LNCaP clone FGC (cell line): ENCODE measurements at places on chromosomes 12 and 14.
A peak's percentile ranks its signal among the peaks of the same experiment; 100 is the strongest.

DNA sequence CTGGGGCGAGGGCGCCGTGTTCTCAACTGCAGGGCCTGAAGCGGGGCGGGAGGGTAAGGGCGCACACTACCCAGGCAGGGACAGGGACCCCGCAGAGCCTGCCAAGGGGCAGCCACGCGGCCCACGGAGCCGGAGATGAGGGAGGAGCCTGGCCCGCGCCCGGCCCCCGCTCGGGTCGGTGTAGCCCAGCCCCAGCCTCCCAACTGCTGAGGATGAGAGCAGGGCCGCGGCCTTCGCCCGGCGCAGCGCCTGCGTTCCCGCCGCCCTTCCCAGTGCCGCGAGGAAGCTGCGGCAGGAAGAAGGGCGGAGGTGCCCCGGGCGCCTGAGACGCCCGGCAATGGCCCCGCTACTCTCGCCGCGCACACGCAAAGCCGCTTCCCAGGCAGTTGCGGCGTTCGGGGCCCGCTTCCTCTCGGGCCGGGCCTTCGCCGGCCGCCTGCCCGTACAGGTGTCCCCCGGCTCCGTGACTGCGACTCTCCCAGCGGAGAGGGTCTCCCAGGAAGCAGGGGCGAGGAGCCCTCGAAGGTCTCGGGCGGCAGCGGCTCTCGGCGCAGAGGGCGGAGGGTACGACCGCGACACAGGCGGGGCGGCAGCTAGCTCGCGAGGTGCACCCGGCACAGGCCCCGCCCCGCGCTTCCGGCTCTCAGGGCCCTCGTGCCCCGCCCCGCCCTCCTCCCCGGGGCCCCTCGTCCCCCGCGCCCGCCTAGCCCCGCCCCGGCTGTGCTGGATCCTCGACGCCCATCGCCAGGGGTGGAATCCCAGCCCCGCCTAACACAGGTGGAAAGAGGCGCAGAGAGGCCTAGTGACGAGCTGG lies 24.8 kb upstream of the YY1 start:
- DNase-seq = peak; percentile 48

DNA sequence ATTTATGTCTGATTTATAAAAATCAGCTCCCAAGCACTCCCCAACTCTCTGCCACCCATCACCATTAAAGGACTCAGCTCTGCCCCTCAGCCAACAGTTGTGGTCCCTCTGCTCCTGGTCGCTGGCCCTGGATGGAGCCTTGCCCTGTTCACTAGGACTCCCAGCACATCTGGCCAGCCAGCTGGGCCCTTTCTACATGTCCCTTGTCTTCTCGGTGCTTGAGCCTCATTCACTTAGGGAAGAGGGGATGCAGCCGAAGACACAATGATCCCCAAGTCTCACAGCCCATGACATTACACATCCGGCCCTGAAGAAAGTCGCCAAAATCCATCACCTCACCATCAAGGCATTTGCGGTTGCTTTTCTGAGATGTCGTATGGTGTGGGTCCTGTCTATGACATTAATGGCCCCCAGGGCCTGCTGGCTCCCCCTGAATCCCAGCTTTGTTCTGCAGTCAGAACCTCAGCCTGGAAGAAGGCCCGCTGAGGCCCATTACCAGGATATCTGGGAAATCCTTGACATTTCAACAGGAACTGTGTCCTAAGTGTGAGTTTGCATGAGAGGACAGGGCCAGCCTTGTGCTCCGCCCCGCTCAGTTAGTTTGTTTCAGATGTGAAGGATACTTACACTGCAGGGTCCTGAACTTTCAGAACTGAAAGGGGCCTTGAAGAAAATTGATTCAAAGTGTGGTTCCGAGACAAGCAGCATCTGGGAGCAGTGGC lies 19.1 kb downstream of the TSPAN11 start:
- no peak for DNase-seq

DNA sequence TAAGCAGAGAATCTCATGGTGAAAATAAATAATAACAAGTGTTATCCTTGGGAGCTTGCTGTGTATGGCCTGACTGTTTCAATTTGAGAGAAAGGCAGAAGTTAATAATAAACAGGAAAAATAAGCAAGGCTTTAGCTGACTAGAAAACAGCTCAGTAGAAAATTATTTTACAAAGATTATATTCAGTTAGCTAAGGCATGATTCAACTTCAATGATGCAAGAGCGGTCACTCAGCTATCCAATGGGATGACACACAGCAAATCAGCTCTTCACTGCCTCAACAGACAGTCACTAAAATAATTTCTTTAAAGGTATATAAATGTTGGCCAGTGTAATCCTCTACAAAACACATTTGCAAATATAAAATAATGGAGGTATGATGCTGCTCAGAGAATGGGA lies 18.6 kb downstream of the GSTZ1 start:
- DNase-seq = no peak

DNA sequence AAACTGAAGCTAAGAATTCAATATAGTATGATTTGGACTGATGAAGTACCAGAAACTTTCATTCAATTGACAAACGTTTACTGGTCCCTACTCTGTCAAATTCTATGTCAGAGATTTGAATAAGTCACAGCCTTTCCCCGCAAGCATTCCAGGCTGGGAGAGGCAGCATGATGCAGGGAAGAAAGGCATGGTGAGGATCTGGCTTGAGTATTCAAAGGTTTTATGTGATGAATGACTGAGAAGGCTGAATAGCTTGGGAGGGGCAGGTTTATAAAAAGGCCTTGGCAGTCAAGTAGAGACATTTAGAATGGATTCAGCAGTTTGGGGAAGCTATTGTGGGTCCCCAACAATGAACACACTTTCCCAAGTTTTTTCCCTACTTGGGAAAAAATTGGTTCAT lies 431.8 kb downstream of the DPF3 start:
- DNase-seq = no peak

- no peak for DNase-seq
Observed at GRCh38 chr12:124658806-124659402, 91.5 kb upstream of the NCOR2 start.

- DNase-seq = no peak
Observed at GRCh38 chr14:105739331-105740102, 213.1 kb downstream of the TMEM121 start.

- no peak for DNase-seq
Observed at GRCh38 chr12:124487066-124487833, 80.2 kb downstream of the NCOR2 start.

DNA sequence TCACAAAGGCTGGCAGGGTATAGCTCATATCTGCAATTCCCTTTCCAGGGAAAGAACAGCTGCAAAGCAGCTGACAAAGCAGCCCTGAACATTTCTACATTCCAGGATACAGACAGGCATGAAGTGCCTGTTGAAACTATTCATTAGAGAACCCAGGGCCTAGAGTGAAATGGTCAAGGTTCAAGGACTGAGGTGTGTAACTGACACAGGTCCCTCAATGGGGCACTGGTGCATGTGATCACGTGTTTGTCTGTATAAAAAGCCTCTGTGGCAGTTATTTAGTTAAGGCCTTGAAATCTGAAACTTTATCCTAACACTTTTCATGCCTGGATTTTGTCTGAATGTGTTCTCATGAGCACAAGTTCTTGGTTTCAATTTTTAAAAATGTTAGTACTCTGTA lies 47.1 kb downstream of the GIT2 start:
- DNase-seq = no peak

- DNase-seq = no peak
Observed at GRCh38 chr12:39451977-39452376, 9.1 kb upstream of the KIF21A start.

DNA sequence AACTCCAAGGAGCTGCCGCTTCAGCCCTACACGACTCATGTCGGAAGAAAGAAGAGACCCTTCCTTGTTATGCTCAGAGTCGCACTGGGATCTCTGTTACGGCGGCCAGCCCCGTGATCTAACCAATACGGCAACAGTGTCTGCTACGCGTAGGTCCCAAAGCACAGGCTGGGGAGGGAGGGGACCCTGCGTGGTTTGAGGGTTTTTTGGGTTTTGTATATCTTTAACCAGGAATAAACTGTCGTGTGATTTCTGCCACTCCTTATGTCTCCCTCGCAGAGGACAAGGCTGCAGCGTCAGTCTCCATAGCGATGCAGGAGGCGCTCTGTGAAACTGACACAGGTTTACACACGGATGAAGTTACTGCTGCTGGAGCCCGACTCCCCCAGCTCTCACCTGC lies 60.0 kb upstream of the DIO3 start:
- DNase-seq = no peak

GRCh38 chr12:66467932-66468331 lies 165.6 kb downstream of the HELB start:
- no peak for DNase-seq

- no peak for DNase-seq
Observed at GRCh38 chr14:22122227-22122818, 448.7 kb upstream of the OR4E1 start.
